ENCODE measurements at places on chromosomes 3 and 15. TPM values are rescaled to one million over a fixed set of nuclear protein-coding genes. Genes with fewer than 3 reads are reported as not detected.

GRCh38 chr3:12316729-12317351, 28.0 kb downstream of the PPARG start:
- DNase-seq, result no peak

DNA sequence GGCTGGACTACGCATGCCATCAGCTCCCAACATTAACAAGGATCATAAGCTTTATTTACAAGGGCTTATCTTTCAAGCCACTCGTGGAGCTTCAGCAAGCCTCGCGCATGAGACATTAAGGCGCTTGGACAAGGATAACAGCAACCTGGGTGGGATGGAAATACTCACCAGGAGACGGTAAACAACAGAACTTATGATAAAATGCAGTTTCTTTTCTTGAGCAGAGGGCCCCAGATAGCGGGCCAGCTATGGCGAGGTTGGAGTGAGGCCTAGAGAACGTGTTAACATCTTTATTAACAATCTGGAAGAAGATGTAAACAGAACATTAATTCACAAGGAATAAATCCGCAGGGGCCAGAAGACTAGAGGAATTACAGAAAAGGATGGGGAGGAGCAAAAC, 158.2 kb downstream of the NTRK3 start:
- DNase-seq, result no peak

CLEC3B gene
- polyA plus RNA-seq, result 37.4 TPM

GRCh38 chr3:105774444-105775180, 94.2 kb downstream of the CBLB start:
- no peak for DNase-seq

MEX3B gene
- polyA plus RNA-seq, result 15.7 TPM

DNA sequence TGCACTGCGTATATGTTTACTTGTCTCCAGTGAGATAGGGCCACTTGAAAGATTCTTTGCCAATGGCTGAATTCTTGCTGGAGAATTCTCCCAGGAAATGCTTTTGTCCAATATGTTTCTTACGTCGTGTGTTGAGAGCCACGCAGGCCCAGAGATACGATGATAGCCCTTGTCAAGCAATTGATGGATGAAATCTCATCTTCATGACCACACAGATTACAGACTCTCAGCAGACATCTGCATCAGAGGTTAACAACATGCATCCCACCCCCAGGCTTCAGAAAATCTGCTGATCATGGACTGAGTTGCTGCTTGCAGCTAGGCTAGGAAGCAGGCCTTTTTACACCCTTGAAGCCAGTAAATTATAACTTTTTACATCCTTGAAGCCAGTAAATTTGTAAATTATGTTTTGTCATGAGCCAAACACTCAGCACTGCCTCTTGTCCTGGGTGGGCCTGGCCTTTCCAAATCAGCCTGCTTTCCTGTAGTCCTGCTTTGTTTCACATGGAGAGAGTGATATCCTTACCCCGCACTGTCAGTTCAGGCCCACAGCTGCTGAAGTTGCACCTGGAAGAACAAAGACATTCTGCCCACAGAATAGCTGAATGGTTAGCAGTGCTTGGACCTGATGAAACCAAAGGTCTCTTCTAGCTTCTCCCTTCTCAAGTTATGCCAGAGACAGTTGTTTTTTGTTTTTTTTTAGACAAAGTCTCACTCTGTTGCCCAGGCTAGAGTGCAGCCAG, 84.4 kb downstream of the GPR156 start:
- DNase-seq, result no peak

GRCh38 chr3:61531528-61531927, 29.8 kb upstream of the PTPRG start:
- DNase-seq, result no peak

GPR160 gene
- 0.68 TPM for polyA plus RNA-seq

RBP2 gene
- not detected for polyA plus RNA-seq

KCNMB2 gene
- 22.3 TPM for polyA plus RNA-seq

CLDN11 gene
- polyA plus RNA-seq, result 104 TPM

- no peak for DNase-seq
Measured at GRCh38 chr3:116971531-116971930, 262.0 kb downstream of the TUSC7 start.

- DNase-seq, result no peak
Measured at GRCh38 chr3:127538569-127538968, 52.0 kb downstream of the TPRA1 start.

ZNF639 gene
- polyA plus RNA-seq, result 18.9 TPM

ECE2 gene
- 9.5 TPM for polyA plus RNA-seq

- DNase-seq, result no peak
Measured at GRCh38 chr3:127665165-127665564, 7.6 kb upstream of the ABTB1 start.

ARF4 gene
- 107 TPM for polyA plus RNA-seq

GRCh38 chr3:101687142-101687931, 819 bp upstream of the RPL24 start:
- DNase-seq, result peak; percentile 20

GRCh38 chr15:25171111-25171811, 216.5 kb downstream of the SNRPN start:
- no peak for DNase-seq

GRCh38 chr3:190522621-190523222, 8.8 kb downstream of the IL1RAP start:
- no peak for DNase-seq

GRCh38 chr3:187291001-187291511, 481 bp downstream of the MASP1 start:
- peak; percentile 91 for DNase-seq

PYGO1 gene
- 0.95 TPM for polyA plus RNA-seq

CCDC54 gene
- not detected for polyA plus RNA-seq

SERINC4 gene
- polyA plus RNA-seq, result 0.22 TPM
